ENCODE measurements at places on chromosomes 1 and 21.

DNA sequence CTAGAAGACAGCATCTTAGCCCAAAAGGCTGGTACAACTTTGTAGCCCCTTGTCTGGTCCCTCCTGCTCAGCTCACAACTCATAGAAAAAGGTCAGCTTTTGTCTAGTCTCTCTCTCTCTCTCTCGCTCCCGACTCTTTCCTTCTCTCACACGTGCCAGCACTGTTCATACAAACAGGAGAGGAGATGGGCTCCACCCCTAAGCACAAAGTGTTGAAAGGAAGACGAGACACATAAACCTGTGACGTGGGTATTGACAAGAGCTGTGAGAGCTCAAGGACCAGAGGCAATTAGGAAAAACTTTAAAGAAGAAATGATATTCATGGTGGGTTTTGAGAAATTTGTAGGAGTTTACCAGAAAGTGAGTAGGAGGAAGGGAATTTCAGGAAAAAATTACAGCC lies 23.6 kb upstream of the KCNC4 start:
- DNase-seq: no peak

- DNase-seq: no peak
These were observed 228.7 kb downstream of the BARHL2 start for GRCh38 chr1:90488451-90488850.

DNA sequence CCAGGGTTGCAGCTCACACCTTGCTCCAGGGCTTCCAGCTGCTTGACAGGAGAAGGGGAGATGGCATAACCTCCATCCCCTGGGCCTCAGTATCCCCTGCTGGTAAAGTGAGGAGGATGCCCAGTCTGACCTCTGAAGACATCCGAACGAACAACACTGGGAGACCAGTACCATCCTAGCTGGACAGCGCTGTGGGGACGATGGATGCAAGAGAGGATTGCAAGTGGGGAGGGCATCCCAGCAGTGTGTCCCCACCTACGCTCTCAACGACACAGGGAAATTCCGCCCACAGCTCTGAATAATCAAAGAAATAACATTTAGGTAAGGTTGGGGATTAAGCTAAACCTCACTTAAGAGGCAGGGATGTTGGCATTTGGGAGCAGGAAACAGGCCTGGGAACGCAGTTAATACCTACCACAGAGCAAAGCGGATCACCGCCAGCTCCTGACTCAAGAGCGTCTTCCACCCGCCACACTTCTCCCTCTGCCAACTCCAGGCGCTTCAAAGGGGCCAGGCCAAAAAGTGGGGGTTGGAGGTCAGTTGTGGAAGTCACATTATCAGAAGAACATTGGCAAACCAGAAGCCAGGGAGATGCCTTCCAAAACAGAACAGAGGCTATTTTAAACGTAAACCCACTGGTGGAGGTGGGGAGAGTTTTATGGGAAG lies 47.6 kb downstream of the SSBP3 start:
- no peak for DNase-seq

DNA sequence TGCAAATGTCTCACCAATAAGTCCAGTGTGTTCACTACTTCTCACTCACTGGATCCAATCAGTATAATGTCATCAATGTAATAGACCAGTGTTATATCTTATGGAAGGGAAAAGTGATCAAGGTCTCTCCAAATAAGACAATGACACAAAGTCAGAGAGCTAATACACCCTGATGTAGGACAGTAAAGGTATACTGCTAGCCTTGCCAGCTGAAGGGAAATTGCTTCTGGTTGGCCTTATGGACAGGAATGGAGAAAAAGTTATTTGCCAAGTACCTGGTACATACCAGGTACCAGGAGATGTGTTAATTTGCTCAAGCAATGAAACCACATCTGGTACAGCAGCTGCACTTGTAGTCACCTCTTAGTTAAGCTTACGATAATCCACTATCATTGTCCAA lies 141.0 kb downstream of the LTN1 start:
- DNase-seq: no peak

DNA sequence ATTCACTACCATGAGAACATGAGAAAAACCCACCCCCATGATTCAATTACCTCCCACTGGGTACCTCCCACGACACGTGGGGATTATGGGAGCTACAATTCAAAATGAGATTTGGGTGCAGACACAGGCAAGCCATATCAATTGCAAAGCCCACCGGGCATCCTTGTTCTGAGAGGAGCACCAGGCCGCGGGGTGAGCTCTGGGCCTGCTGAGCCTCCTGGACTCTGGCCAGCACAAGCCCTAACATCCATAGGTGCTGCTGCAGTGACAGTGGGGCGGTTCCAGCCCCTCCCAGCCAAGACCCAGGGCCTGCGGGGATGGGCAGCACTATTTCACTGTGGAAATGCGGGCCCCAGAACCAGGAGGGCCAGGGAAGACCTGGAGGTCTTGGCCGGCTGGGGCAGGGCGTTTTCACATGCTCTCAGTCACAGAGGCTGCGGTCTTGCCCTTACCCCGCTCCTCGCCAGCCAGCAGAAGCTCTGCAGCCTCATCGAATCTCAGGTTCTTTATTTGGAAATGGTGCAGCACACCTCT lies 103.8 kb downstream of the PCBP3 start:
- no peak for DNase-seq

DNA sequence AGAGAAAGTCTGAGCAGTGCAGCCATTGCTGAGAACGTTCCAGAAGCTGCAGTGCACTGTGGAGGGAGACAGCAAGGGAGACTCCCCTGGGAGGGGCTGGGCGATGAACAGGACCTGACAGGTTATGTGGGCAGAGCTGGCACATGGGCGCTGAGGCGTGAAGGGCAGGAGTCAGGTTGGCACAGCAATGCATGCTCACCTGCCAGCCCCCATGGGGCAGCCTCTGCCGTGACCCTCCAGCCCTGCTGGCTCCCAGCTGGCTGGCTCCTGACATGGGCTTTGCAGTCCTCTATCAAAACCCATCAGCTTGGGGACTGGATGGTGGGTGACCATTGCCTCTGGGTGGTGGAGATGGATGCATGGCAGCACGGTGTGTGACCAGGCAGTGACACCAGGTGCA lies 300.3 kb downstream of the CAMTA1 start:
- DNase-seq: no peak

DNA sequence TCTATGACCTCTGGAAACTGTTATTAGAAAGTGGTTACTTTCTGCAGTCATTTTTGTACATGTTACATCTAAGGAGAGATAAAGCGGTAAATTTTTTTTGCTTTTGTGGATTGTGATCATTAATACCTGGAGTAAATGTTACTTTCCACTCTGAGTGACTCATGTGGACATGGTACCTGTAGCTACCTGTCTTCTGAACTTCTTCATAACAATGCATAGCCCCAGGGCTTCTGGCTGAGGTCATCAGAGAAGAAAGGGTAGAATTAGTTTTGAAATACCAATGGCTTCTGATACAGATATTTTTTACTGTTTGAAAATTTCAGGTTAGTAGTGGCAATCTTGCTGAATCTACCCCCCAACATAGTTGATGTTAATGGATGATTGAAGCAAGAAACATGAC lies 489.3 kb downstream of the RWDD3 start:
- no peak for DNase-seq

DNA sequence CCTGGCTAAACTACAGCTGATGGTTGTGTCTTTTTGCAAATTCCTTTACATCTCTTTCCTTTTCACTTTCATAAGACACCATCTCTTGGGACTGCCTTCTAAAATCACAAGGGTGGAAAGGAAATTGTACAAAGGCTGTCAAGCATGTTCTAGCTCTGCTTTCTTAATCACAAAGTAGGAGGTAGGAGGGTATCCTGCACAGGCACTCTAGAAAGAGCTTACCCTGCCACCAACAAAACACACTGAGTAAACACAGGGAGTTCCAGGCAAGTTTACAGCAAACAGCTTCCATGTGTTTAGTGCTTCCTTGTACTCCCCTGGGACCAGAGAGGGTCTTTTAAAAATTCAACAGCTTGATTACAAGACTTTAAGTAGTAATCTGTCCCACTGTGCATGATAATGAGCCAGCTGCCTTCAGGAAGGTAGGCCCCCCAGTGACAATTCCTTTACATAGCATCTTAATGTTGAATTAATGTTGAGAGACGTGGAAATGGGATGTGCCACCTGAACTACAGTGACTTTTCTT lies 2.4 kb downstream of the PLPP3 start:
- DNase-seq: no peak

DNA sequence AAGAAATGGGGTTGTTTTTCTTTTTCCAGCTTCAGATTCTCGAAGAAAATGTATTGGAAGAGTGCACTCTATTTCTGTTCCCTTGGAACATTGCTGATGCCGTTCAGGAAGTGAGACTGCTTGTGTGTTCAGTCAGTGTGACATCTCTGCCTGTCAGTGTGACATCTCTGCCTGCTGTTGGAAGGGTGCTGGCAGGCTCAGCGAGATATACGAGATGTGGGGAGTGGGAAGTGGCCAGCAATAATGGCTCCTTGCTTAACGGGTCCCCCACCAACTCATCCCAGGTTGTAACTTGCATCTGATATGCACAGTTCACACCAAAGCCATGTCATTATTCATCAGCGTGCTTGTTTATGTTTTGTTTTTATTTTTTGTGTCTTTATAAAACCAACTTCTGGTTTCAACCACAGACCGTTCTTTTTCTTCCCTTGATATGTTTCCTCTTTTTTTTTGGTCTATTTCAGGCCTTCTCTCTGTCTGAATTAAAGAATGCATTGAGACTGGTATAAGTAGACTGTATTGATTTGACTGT lies 145.4 kb downstream of the GALNT2 start:
- DNase-seq: no peak

Measured in fibroblast of skin of left biceps (primary cell).